ENCODE measurements at places on chromosomes 4 and X.

- no peak for DNase-seq
Measured at GRCh38 chr4:168769837-168770236, 240.2 kb downstream of the CBR4 start.

GRCh38 chr4:111855308-111855707 is 289.9 kb upstream of the FAM241A start:
- no peak for DNase-seq

DNA sequence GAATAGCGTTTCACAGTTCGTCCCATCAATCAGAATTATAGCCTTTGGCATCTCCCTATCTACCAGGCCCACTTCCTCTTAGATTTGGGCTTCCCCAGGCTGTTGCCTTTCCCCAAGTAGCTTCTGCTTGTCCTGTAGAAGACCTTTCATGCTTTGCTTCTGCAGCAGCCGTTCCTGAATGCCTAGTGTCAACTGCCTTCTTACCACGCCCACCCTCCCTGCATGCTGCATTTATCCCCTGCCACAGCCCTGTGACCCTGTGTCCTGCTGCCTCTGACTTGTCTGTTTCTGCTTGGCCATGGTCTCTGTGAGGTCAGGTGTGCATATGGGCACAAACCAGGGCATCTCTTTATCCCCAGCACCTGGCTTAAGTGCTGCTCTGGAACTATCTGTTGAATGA is 56.3 kb downstream of the HTT start:
- no peak for DNase-seq

DNA sequence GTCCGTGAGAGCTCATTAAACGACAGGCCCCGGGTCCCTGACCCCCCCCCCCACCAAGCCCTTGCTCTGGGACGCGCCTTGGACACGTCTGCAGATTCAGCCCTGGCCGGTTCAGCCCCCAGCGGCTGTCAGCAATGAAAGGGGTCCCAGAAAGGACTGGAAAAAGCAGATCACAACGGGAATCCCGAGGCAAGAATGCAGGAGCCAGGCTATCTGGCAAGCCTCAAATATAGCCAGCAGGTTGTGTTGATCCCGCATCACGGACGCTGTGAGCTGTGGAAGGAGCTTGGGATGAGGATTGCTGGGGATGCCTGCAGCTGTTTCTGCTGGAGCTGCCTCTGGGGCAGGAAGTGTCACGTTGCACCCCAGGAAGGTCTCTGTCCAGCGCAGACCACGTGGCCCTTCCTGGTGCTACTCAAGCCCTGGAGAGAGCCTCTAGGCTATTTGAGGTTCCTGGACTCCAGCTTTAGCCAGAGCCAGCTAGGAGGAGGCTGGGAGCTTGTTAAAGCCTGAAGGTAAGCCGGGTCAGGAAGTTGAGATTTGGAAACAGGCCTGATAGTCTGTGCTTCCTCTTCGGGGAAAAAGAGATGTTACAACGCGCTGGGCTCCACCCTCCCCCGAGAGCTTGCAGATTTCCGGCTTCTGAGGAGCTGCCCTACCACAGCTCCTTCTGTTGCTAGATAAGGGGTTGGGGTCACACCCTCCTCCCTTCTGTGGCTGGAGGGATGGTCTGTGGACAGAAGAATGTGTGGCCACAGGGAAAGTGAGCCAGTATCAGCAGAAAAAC is 19.3 kb upstream of the CSF2RA start:
- no peak for DNase-seq

GRCh38 chrX:40539214-40540142 is 41.3 kb upstream of the ATP6AP2 start:
- no peak for DNase-seq

Data from GOT3 (cell line).